Activated naive CD4-positive, alpha-beta T cell treated with anti-CD3 and anti-CD28 coated beads for 36 hours (primary cell): ENCODE measurements at places on chromosomes 3 and 15. TPM values are rescaled to one million over a fixed set of nuclear protein-coding genes. Genes with fewer than 3 reads are reported as not detected.

- H3K27me3 ChIP-seq, result no peaks in the 10 kb centered on the region
- H3K4me1 ChIP-seq, result peaks cover 21% of the 10 kb centered on the region
- H3K27ac ChIP-seq, result no peak overlapping the region
- no peak overlapping the region for H3K4me3 ChIP-seq
- no peaks in the 10 kb centered on the region for H3K36me3 ChIP-seq
Measured at GRCh38 chr15:60683156-60683555, 204.2 kb upstream of the ICE2 start.

Gene FGD5
- not detected for total RNA-seq

Gene CADM2
- not detected for total RNA-seq

GRCh38 chr15:40990789-40991188, 37.5 kb downstream of the CHAC1 start:
- no peak for DNase-seq
- no peak overlapping the region for H3K27ac ChIP-seq
- H3K27me3 ChIP-seq, result no peaks in the 10 kb centered on the region
- H3K4me1 ChIP-seq, result peaks cover 15% of the 10 kb centered on the region
- H3K36me3 ChIP-seq, result peaks cover 35% of the 10 kb centered on the region

GRCh38 chr15:73784291-73784690, 31.1 kb upstream of the INSYN1 start:
- H3K36me3 ChIP-seq, result no peaks in the 10 kb centered on the region
- DNase-seq, result no peak
- H3K27ac ChIP-seq, result no peak overlapping the region
- no peak overlapping the region for H3K4me3 ChIP-seq
- H3K27me3 ChIP-seq, result no peaks in the 10 kb centered on the region
- no peaks in the 10 kb centered on the region for H3K4me1 ChIP-seq

- no peak overlapping the region for H3K4me3 ChIP-seq
- peaks cover 3% of the 10 kb centered on the region for H3K4me1 ChIP-seq
- no peak for DNase-seq
- H3K36me3 ChIP-seq, result peaks cover 20% of the 10 kb centered on the region
Measured at GRCh38 chr3:126022741-126023359, 53.9 kb downstream of the ROPN1B start.

- no peak for DNase-seq
- peaks cover 18% of the 10 kb centered on the region for H3K27me3 ChIP-seq
- no peaks in the 10 kb centered on the region for H3K36me3 ChIP-seq
- no peak overlapping the region for H3K4me3 ChIP-seq
Measured at GRCh38 chr3:13540297-13540995, 8.5 kb upstream of the FBLN2 start.

Gene CCK
- total RNA-seq, result not detected

DNA sequence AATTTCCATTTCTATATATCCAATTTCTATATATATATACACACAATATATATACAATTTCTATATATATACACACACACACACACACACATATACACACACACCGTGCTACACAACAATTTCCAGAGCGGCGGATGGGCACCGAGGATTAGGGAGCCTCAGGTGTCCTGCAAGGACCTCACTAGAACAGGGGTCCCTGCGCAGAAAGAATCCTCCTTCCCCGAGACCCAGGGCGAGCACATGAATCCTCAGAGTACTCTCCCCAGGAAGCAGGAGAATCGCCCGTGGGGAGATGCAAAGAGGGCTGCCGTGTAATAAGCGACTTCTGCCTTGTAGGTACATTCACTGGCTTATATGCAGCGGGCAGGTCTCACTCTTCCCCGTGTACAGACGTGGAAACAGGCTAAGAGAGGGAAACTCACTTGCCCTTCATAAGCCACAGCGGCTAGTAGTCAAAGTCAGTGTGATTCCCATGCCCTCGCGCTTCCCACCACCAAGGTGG, 467 bp downstream of the PIF1 start:
- peak; percentile 36 for DNase-seq
- H3K4me3 ChIP-seq, result peak overlapping the region; percentile 84
- H3K27me3 ChIP-seq, result peaks cover 8% of the 10 kb centered on the region
- H3K36me3 ChIP-seq, result peaks cover 6% of the 10 kb centered on the region
- H3K27ac ChIP-seq, result peak overlapping the region; percentile 3
- H3K4me1 ChIP-seq, result peaks cover 20% of the 10 kb centered on the region

Gene CXCR6
- 0.30 TPM for total RNA-seq

- H3K36me3 ChIP-seq, result peaks cover 57% of the 10 kb centered on the region
- peaks cover 2% of the 10 kb centered on the region for H3K4me1 ChIP-seq
- no peak overlapping the region for H3K4me3 ChIP-seq
- no peak for DNase-seq
- no peaks in the 10 kb centered on the region for H3K27me3 ChIP-seq
Measured at GRCh38 chr3:97952872-97953271, 19.4 kb downstream of the RIOX2 start.
